ENCODE measurements at places on chromosomes 11 and 22.

DNA sequence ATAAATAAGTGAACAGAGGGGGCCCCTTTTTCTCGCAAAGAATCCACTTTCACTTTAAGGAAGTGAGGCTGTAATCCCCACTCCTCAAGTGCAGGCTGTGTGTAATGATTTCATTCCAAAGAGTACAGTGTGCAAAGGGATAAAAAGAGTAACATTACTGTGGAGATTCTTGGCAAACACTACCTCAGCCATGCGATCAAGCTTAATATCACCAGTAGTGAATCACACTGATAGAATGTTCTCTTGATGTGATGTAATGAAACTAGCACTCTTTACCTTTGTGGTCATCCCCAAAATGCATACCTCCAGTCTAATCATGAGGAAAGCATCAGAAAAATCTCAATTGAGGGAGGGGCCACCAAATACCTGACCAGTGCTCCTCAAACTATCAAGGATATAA is 246.1 kb upstream of the CHORDC1 start:
- no peak for DNase-seq

- DNase-seq: no peak
These were observed 2.9 kb downstream of the PTS start for GRCh38 chr11:112229159-112229558.

GRCh38 chr11:18720091-18720807 is 5.7 kb downstream of the IGSF22 start:
- no peak for DNase-seq

DNA sequence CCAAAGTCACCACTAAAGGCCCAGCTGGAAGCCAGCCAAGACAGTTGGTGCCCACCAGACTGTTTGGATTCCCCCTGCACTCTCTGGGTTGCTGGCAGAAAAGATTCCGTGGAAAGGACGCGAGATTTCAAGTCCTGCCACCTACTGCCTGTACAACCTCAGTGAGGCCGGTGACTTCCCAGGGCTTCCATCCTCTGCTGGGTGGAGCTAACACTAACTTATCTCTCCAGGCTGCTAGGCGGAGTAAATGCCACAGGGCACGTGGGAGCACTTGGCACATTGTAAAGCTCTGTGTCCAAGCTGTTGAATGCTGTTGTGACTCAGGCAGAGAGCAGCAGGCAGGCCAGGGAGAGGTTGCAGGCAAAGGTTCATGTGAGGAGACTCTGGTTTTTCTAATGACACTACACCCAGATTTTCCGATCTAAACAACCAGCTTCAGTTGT is 50.9 kb upstream of the CDON start:
- DNase-seq: no peak

- DNase-seq: no peak
These were observed 789.0 kb downstream of the TBC1D22A start for GRCh38 chr22:47551431-47551775.

DNA sequence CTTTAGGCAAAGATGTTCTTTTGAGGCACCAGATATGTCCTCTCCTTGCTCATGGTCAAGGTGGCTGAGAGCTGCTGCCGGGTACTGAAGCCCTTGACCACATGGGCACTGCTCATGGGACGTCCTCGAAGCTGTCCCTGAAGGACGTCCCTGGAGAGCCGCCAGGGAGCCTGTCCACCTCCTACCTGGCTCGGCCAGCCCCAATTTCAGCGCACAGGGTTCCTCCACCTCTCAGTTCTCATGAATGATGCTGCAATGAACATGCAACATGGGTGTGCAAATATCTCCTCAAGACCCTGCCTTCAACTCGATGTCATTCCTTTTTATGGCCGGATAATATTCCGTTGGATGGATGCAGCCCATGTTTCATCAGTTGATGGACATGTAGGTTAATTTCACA is 24.4 kb upstream of the TOLLIP start:
- no peak for DNase-seq

DNA sequence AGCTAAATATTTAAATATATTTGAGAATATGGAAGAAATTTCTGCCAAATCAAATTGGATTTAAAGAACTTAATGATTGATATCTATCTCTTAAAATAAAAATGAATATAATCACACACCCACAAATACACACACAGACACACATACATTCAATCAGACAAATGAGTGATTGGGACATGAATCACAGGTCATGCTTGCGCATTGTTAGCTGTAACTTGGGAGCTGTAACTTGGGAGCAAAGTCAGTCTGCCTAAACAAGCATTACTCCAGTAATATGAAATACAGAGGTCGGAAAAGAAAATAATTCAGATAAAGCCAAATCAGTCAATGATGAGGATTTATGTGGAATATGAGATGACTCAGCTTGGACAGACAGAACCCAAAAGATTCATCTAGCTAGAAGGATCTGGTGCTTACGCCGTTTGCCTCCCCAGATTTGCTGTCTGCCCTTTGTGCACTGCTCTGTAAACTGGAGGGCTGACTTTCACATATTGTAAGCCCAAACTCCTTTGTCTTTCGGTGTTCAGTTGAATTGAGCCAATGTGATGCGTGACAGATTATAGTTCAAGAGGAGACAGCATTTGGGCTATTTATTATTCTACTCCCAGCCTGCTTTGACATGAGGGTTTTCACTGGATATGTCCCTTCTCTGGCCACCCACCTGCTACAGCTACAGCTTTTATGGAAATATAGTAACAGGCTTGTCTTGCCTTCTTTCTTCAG is 1.6 kb downstream of the OR56B1 start:
- no peak for DNase-seq

DNA sequence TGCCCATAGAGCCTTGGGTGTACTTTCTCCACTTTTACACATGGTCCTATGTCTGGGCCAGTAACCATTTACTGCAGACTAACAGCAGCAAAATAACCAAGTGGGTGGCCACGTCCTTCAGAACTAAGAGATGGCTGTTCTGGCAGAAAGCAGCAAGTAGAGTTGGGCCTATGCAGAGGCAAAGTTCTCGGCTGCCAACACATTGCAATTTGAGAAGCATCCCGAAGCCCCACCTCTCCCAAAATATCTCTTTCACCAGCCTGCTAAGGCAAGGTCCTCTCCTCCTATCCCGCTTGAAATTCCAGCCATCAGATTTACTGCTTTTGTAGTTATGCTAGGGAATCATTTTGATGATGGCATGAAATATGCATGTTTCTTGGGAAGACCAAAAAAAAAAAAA is 118.5 kb upstream of the APOA1 start:
- no peak for DNase-seq

DNA sequence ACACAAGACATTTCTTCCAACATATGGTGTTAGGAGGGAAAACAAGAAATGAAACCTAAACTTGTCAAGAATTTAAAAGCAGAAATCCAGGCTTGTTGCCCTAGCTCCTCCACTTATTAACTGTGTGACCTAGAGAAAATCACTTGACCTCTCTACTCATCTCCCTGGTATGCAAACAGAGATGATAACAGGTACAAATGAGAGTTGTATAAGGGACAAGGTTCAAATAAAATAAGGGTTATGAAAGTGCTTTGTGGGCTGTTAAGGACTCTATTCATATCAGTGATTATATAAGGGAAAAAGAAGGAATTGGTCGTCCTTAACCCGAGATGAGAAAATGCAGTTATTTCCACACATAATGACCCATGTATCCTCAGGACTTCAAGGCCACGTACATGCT is 372.7 kb upstream of the TENM4 start:
- DNase-seq: no peak

DNA sequence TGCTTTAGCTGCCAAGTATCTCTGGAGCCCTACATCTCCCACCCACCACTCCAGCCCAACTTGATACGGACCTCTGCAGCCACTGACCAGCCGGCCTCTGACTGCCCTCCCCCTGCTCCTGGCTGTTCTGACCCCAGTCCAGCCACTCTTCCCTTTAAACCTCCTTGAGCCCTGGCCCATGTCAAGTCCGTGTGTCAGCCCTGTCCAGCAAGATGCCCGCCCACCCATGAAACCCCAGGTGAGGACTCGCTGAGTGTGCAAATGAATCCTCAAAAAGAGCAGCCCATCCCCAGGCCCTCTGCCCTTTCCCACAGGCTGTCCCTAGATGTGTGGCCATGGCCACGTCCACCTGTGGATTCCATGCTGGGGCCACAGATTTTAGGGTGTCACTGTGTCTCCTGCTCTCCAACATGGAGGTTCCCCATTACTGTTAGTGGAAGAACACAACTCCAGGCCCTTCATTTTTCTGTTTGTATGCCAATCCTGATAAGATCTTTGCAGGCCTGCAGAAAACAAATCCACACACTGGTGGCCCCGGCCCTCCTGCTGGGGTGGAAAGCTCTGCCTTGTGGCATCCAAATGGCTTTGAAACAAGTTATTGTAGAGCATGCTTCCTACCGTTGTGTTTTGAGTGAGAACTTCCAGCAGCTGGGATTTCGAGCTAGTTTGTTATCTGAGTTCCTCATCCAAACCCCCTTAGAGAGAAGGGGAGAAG is 22.7 kb upstream of the ADORA2A start:
- DNase-seq: no peak

GRCh38 chr11:102680945-102681344 is 24.6 kb downstream of the MMP27 start:
- DNase-seq: no peak

GRCh38 chr11:47587039-47587716 is 700 bp downstream of the FAM180B start:
- DNase-seq: no peak

Measured in activated T-cell treated with anti-CD3 and anti-CD28 coated beads for 4 hours (primary cell).